ENCODE measurements at places on chromosomes 5 and 9.

DNA sequence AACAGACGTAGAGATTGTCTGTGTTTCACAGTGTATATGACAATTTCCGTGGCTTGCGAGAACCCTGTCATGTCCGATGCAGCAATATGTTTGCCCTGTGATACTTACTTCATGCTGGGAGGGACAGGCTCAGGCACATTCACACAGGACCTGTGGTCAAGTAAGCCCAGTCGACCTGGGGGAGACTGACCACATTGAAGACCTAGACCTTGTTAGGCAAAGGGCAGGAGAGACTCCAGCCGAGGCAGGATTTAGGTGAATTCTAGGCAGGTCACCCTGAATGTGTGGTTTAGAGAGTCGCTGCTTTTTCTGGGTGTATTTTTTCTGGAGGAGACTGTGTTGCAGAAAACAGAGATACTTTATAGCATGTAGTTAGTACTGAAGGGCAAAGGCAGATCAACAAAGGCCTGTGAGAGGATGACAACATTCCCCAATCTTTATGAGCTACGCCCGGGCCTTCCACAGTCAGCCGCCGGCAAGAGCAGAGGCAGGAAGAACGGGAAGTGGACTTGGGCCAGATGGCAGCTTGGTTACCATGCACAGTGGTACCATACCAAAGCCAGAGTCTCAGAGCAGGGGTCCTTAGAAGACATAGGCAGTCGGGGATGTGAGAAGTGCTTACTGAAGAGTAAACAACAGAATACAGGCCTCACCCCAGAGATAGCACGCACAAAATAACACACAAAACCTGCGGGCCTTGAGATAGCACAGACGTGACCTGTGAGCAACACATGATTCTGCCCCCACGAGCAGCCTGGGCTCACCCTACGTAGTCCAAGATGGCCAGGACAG, 220.7 kb downstream of the CACNA1B start:
- DNase-seq = no peak

DNA sequence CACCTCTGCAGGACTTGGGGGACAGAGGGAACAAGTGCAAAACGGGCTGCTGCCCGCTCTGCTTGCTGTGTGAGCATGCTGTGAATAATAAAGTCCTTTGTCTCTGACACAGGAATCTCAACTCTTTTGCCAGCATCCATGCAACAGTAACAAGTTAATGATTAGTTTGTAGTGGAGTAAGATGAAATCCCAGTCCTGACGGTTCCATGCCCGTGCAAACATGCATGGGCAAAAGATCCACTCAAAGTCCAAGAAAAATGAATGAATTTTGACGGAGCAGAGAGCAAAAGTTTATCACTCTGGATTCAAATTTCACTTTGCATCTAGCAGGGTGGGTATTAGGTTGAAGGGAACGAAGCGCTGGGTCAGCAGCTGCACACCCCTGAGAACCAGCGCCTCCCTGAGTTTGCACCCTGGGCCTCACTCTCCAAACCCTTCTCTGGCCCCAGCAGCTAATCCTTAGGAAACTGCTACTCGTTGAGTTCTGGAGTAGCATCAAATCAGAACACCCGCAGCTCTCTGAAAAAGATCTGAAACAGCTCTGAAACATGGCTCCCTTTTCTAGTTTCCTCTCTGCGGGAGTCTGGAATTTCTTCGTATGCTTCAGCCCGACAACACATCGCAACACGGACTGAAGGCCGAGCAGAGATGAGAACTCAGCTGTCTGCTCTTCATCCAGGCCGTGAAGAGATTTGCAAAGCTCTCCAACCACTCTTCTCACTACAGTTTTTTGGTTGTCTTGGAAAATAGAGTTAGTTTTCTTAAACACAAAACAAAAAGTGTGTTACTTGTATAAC, 45.6 kb upstream of the RUFY1 start:
- DNase-seq = no peak

DNA sequence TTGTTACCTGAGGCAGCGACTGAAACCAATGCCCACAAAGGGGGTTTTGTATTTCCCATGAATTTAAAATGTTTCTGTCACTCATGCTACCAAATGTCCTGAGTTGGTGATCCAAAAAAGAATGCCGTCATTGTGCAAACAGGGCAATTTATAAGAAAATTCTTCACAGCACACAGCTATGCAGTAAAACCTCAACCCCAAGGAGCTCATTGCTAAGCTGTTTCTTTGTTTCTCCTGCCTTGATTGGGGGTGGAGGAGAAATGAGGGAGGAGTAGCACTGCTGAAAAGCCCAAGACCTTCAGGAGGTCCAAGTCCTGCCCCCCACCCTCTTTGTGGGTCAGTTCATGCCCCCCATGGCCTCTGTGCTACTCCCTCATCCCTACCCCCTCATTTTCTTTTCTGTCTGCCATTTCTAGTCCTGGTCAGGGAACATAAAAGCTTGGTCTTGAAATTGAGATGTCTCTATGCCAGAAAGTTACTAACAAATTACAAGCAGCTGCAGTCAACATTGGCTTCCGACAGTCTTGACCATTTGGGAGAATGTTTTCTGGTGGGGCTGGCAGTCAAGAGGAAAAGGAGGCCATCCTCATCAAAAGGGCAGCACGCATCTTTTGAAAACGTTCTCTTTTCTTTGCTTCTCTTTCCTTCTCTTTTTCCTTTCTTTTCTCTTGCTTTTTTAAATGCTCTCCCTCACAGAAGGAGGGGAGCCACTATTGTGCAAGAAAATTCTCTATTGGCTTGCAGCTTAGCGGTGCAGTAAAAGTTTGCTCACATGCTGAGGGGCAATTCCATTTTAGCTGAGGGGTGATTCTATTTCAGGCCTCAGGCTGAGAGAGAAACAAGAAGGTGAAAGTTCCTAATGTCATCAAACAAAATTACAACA, 133.3 kb downstream of the GCNT1 start:
- DNase-seq = no peak

DNA sequence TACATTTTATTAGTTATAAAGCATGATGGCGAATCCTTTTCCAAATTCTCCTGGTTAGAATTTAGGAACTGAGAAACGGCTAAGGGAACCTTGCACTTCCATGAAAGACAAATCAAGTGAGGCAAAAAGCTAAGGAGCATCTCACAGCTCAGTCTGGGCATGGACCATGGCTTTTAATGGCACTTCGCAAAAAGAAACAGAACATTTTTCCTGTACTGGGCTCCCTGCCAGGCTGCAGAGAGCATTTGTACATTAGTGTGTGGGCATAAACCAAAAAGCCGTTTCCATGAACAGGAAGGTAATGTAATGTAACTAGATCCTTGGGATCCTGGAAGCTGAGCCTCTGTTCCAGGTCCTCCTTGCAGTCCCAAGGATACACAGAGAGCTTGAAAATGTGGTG, 354.2 kb downstream of the MRPS30 start:
- DNase-seq = no peak

- no peak for DNase-seq
Observed at GRCh38 chr5:78419396-78419795, 59.0 kb downstream of the SCAMP1 start.

DNA sequence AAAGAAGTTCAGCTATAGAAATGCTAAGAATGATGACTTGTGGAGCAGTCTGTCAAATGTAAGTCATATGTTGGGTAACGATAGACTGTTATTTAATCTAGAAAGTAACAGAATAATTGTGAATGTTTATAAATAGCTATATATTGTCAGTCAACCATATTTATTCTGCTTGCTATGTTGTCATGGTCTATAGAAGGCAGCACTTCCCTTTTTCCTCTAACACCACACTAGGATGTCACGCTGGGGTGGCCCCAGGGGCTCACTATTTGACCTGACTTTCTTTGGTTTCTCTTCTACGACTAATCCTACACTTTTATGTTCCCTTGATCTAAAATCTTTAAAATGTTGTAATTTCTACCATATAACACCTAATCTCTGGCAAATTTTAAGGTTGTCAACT, 20.5 kb downstream of the ERAP2 start:
- DNase-seq = no peak

- no peak for DNase-seq
Observed at GRCh38 chr9:91243029-91243428, 118.7 kb downstream of the AUH start.

DNA sequence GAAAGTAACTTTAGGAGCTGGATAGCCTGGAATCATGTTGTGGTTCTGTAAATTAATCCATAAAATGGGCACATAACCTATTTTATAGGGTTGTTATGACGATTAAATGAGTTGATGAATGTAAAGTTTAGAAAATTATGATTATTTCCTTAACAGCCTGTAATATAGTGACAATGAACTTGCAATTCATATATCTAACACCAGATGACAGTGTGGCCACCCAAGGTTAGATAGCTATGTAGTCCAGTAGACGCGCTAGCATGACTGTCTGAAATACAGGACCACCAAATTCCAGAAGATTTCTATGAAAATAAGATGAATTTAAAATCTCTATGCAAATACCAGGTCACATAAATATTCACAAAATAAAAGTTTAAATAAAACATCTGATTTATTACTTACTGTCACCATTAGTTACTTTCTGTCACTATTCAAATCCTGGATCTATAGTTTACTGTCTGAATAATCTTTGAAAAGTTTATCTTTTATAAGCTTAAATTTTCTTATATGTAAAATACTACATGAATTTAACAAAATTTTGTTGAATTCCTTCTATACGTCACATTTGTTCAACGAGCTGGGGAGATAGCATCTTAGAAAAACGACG, 26.1 kb upstream of the MACIR start:
- no peak for DNase-seq

GRCh38 chr9:133701321-133701980, 36.7 kb downstream of the SARDH start:
- DNase-seq = no peak

DNA sequence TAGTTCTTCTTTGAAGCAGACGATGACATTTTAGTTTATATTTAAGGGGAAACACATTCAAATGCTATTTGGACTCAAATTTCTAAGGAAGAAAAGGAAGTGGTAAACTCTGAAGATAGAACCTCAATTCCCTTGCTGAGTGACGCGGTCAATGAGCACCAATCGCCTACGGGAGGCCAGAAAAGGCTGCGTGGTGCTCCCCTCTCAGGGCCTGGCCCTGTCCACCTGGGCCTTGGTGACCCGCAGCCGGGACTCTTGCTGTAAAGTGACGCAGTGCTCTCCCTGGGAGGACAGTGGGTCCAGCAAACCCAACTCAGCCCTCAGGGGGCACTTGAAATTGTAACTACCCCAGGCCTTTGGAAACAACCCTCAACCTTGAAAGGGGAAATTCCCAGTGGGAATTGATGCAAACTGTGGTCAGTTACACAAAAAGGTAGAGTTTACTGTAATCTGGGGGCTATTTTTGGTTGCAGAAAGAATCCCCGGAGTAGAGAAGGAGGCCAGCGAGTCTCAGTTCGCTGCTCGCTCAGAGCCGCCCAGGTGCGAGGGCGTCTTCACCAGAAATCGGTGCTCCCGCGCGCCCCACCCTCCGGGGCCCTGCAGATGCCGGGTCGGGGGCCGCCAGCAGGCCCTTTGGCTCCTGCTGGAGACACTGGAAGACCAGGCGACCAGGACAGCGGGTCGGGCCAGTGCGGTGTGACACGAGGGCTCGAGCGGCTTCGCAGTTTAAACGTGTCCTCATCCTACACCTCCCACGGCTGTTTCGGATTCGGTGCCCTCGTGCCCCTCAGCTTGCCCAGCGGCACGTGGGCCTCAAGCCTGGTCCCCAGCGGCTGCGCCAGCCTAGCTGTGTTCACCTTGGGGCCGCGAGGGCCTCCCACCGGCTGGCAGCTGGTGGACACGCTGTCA, 1.4 kb upstream of the ANKRD33B start:
- DNase-seq = no peak

- no peak for DNase-seq
Observed at GRCh38 chr9:134377976-134378375, 51.7 kb downstream of the RXRA start.

- DNase-seq = no peak
Observed at GRCh38 chr5:118793652-118794051, 194.7 kb downstream of the DTWD2 start.

DNA sequence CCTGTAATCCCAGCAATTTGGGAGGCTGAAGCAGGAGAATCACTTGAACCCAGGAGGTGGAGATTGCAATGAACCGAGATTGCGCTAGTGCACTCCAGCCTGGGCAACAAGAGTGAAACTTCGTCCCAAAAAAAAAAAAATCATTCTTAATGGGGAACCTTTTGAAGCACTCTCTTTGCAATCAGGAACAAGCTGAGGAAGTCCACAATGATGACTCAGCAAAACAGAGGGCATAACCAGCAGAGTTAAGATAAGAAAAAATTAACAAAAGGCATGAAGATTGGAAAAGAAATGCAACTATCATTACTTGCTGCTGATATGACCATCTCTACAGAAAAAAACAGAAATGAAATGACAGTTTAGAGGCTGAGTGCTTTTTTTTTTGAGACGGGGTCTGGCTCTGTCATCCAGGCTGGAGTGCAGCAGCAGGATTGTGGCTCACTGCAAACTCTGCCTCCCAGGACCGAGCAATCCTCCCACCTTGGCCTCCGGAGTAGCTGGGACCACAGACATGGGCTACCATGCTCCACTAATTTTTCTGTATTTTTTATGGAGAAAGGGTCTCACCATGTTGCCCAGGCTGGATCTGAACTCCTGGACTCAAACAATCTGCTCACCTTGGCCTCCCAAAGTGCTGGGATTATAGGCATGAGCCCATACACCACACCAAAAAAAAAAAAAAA, 88.0 kb downstream of the FNBP1 start:
- no peak for DNase-seq

GRCh38 chr9:136614967-136615623, 47.6 kb upstream of the EGFL7 start:
- DNase-seq = no peak

- no peak for DNase-seq
Observed at GRCh38 chr5:167985373-167985772, 306.1 kb upstream of the WWC1 start.

DNA sequence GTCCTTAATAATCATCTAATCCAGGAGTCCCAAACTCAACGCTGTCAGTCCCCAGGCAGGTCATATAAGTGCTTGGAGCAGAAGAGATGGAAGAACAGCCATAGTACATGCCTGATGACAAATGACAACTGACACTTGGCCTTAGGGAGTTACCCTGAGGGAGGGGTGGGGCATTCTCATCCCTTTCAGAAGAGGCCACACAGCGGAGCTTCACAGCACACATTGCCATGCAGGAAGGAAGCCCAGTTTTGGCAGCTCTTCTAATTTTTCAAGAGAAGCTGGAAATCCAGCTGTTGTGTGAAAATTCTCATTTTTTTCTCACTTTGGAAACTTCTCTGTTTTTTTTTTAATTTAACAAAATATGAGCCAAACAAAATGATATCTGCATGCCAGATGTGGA, 89.0 kb downstream of the ASTN2 start:
- DNase-seq = no peak

DNA sequence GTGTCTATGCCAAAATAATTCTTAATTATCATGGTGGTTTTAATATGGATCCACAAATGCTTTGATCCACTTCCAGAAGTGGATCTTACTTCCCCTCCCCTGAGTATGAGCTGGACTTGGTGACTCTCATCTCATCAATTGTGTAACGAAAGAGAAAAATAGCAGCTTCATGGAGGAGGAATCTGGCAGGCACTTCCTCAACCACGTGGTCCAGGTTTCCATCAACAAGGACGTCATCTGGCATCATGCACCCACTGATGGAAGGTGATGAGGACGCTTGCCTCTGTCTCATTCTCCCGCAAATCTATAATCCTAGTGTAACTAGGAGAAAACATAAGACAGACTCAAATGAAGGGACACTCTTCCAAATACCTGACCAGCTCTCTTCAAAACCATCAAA, 54.6 kb upstream of the S1PR3 start:
- DNase-seq = no peak

- DNase-seq = no peak
Observed at GRCh38 chr5:159553792-159554191, 223.5 kb upstream of the IL12B start.

- no peak for DNase-seq
Observed at GRCh38 chr5:180599981-180600553, 8.8 kb upstream of the SCGB3A1 start.

GRCh38 chr9:136437839-136438547, 1.7 kb downstream of the INPP5E start:
- no peak for DNase-seq

Data from NCI-H187 treated with DMSO at 0.1 percent for 48 hours (cell line).